Left hindlimb (tissue), 1 donor: ENCODE measurements at places on chromosomes 7 and 10.
A peak's percentile ranks its signal among the peaks of the same experiment; 100 is the strongest.

GRCh38 chr7:115662676-115663075 is 367.9 kb downstream of the TFEC start:
- DNase-seq = no peak

GRCh38 chr7:82700741-82701140 is 257.2 kb upstream of the CACNA2D1 start:
- no peak for DNase-seq

DNA sequence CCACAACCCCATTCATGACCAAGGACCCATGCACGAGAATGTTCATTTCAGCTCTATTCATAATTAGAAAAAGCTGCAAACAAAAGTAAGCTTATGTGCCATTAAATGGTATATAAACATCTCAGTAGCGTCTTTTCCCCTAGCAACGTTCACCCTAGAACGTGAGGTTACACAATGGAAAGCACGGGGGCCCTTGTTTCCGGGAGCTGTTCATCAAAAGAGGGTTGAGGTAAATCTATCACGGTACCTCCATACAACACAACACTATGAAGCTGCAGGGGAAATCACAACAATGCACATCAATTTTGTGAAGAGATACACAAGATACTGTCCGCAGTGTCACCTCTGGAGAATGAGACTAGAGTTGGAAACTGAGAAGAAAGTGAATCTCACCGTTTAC is 80.9 kb upstream of the DDC start:
- DNase-seq = no peak

- DNase-seq = no peak
These were observed 67.3 kb upstream of the DNAJB12 start for GRCh38 chr10:72421885-72422540.

DNA sequence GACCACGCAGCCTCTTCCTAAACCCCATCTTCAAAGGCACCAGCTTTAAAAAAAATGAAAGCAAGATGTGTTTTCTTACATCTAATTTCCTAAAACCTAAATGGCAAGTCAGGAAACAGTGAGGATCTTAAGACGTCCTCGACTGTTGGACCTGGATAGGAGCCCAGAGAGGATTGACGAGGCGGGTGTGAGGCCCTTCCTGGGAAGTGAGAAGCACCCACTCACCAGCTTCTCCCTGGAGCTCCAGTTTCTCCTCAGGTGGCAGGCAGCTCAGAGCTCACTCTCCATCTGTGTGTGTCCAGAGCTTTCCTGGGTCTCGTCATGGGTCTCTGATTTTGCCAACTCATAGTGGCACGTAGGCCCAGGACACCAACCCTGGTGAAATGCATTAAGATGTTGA is 614.0 kb upstream of the AUTS2 start:
- DNase-seq = no peak

GRCh38 chr7:117230276-117231046 is 92.4 kb downstream of the WNT2 start:
- DNase-seq = no peak

DNA sequence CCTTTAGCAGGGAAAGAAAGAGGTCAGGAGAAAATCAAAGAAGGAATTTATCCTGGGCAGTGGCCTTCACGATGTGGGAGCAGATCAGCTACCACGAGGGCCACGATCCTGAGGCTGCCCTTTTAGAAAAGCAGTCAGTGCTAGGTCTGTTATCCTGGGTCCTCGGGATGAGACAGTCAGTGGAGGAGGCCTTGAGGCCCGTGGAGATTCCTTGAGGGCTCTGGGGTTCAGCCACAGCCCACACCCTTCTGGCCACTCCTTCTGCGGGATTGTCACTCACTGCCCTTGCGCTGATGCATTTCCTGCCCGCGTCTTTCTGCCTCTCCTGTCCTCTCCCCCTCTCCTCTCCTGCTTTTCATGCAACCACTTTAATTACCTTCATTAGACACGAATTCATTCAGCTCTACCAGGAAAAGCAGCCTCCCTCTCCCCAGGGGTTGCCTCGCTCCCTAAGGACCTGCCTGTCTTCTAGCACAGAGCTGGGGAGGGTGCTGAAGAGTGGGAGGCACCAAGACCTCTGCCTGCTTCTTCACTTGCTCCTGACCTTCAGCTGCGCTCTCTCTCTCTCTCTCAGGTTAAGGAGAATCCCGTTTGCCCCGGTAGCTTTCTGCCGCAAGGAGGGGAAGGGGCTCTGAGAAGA is 42.6 kb upstream of the LRRC4 start:
- no peak for DNase-seq

DNA sequence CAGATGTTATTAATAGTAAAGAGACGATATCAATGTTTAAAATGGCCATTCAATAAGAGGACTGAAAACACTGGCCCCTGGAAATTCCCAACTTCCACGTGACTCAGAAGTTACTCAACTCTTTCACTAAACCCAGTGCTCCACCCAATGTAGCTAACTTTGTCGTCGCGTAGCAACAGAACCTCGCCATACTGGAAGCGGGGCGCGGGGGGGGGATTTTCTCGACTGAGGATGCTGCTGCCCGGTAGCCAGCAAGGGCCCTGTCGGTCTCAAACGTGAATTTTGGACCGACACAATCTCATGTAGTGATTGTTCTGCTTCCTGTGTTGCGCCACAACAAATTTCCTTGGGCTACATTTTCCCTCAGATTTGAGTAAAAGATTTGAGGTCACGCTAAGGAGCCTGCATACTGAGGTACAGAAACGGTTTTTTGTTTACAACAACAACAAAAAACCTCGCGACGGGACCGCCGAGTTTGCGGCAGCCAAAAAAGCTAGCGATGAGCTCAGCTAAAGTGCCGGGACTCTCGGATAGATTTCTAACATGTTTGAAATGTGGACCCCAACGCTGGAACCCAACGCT is 977 bp upstream of the SFR1 start:
- peak; percentile 93 for DNase-seq

- no peak for DNase-seq
These were observed 66.3 kb downstream of the GLI3 start for GRCh38 chr7:42170724-42171123.

DNA sequence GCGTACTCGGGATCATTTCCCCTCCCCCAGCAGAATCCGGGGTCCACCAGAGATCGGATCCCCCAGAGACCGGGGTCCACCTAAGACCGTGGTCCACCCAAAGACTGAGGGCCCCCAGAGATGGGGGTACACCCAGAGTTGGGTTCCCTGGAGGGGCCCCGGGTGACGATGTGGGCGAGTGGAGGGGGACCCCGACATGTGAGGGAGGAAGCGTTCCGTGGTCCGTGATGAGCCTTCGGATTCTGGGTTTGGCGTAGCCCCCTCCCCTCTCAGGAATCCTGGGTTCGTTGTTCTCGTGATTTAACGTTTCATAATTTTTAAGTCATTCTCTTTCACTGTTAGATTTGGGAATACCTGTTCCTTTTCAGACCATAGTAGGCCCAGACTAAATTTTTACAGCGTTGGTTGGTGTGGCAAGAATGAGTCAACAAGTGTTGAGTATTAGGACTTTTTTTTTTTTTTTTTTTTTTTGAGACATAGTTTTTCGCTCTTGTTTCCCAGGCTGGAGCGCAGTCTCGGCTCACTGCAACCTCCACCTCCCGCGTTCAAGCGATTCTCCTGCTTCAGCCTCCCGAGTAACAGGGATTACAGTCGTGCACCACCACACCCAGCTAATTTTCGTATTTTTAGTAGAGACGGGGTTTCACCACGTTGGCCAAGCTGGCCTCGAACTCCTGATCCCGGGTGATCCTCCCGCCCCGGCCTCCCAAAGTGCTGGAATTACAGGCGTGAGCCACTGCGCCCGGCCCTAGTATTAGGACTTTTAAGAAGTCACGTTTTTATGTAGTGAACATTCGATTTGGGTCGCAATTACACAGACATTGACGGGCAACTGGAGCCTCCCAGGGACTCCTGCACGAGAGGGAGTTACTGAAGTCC is 672 bp downstream of the GTPBP4 start:
- DNase-seq = no peak

- no peak for DNase-seq
These were observed 20.1 kb downstream of the CHST3 start for GRCh38 chr10:71984126-71984808.

- DNase-seq = no peak
These were observed 246.0 kb upstream of the KMT2E start for GRCh38 chr7:104767826-104768536.

DNA sequence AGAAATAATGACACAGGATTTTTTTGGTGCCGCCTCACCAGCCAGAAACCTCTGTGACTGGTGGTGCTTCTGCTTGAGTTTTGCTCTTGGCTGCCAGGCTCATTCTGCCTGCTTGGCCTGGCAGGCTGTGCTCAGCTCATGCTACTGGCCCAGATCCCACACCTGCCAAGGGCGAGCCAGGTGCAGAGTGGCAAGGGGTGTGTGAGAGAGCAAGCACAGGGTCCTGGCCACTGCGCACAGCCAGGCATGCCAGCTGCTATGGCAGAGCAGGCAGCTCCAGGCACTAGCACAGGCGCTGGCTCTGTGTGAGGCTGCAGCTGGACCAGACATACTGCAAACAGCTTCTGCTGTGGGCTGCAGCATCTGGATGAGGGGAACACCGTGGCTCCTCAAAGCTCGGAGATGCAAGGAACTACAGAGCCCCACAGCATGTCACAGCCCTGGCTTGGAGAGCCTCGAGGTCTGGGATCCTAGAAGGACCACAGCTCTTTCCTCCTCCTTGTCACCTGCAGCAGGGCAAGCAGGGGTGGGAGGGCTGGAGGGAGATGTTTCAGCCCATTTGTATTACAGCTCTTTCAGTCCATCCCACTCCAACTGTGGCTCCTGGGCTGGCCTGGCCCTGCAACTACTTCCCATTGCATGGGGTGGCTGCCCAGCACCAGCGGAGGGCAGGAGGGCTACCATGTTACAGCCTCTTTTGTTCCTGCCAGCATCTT is 313.4 kb upstream of the SEMA3C start:
- peak; percentile 72 for DNase-seq

DNA sequence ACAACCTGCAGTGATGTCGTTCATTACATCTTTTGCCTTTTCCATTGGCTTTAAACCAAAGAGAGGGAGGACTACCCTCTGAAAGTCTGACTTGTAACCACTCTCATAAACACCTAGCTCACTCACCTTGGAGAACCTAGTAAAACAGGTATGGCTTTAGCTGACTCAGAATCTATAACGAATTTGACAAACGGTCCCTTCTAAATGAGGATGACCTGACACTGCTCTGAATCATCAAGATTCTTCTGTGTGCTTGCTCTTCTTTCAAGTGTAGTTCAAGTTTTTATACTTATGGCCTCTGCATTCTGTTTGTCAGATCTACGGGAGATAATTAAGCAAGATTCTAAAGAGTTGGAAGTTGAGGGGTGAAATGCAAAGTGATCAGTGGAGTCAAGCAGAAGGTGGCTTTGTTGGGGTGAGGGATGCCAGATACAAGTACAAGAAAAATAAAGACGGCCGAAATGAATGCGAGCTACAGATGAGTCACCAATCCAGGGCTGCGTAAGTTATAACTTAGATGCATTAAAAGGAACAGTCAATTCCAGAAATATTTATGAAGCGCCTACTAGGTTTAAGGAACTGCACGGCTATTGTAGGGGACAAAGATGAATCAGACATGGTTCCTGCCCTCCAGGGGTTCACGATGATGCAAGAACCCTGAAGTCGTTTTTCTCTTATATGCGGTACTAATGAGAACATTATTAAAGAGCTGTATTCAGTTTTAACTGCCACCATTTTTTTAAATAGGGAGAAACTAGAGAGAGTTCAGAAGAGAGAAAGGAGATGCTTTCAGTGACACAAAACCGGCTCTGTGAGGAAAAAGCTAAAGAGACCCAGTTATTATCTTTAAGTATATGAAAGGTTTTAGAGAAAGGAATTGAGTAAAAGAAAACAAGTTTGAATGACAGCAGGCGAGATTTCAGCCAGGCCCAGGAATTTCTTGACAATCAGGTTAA is 6.5 kb downstream of the HIPK2 start:
- no peak for DNase-seq
